ENCODE measurements at places on chromosomes 7 and 10.

GRCh38 chr10:108166401-108166800 is 1001.9 kb upstream of the SORCS1 start:
- no peak for DNase-seq

DNA sequence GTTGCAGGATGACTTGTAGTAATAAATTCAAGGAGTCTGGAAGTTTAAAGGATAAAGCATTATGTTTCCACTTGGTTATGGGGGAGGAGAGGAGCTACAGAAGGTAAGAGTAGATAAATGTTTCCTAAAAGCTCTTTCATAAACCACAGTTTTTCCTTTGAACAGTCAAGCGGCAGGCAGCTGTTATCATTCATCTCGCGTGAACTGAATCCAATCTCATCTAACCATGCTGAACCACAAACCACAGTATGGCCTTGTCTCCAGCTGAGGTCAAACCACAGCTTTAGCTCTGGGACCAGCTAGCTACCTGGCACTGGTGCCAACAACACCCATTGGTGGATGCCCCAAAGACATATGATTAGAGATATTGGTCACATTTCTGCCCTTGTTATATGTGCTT is 63.3 kb downstream of the NOC3L start:
- DNase-seq: no peak

- DNase-seq: no peak
These were observed 116.1 kb downstream of the STRA8 start for GRCh38 chr7:135349746-135350145.

GRCh38 chr7:2864204-2864985 is 20.3 kb upstream of the GNA12 start:
- peak; percentile 58 for DNase-seq

DNA sequence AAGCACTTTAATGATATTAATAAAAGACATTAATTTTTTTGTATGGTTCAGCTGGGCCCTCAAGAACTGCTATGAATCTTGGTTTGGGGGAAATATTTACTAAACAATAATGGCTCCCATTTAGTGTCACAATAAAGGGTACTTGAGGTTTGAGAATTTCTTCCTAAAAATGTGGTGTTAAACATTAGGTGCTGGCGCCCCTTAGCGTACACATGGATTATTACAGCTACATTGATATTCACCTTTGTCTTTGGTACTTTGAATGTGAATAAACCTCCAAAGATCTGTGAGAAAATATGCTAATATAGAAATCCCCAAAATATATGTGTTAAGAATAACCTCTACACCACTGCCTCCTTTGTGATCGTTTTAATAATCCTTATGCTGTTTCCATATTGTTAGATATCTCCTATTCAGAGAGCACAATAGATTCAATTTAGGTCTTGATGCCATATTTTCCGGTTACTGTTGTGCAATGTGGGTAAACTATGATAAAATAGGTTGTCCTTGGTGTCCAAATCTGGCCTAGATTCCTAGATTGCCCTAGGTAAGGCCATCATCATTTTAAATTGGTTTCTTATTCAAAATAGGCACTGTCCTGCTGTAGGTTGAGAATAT is 161.8 kb upstream of the CACNA2D1 start:
- DNase-seq: peak; percentile 59

All from mesendoderm (in vitro differentiated cells).